ENCODE measurements at places on chromosomes 12 and 14. TPM values are rescaled to one million over a fixed set of nuclear protein-coding genes. Genes with fewer than 3 reads are reported as not detected.

PLEKHG7 gene
- 0.52 TPM for total RNA-seq

ACSM4 gene
- total RNA-seq, result not detected

STYK1 gene
- total RNA-seq, result not detected

MBD6 gene
- 2.6 TPM for total RNA-seq

FGD6 gene
- 5.7 TPM for total RNA-seq

TROAP gene
- 3.1 TPM for total RNA-seq

PRIMA1 gene
- total RNA-seq, result 0.52 TPM

RNF10 gene
- 118 TPM for total RNA-seq

KCNA5 gene
- 3.7 TPM for total RNA-seq

KLRC2 gene
- 1.0 TPM for total RNA-seq

HSPB8 gene
- total RNA-seq, result 94.5 TPM

RHOJ gene
- total RNA-seq, result 7.3 TPM

SLC7A8 gene
- total RNA-seq, result 4.7 TPM

BEGAIN gene
- 1.0 TPM for total RNA-seq

AMN gene
- total RNA-seq, result 1.0 TPM

IRAK3 gene
- 11.0 TPM for total RNA-seq

LRRK2 gene
- 11.0 TPM for total RNA-seq

KRT5 gene
- 1.6 TPM for total RNA-seq

ABHD12B gene
- total RNA-seq, result not detected

NINJ2 gene
- 2.6 TPM for total RNA-seq

KRT8 gene
- 1.6 TPM for total RNA-seq

JAG2 gene
- 33.9 TPM for total RNA-seq

SNAPC1 gene
- 5.2 TPM for total RNA-seq

MYF6 gene
- 136 TPM for total RNA-seq

RNF212B gene
- not detected for total RNA-seq

KRT78 gene
- total RNA-seq, result not detected

ANAPC5 gene
- total RNA-seq, result 128 TPM

PCED1B gene
- 1.0 TPM for total RNA-seq

STON2 gene
- total RNA-seq, result 30.8 TPM

CLECL1 gene
- total RNA-seq, result not detected
